D341Med (cell line): ENCODE measurements at places on chromosomes 1 and 21.
A peak's percentile ranks its signal among the peaks of the same experiment; 100 is the strongest.

- DNase-seq: no peak
Observed at GRCh38 chr1:201072922-201073321, 39.3 kb downstream of the CACNA1S start.

GRCh38 chr1:78840453-78841271 is 165.9 kb downstream of the ADGRL4 start:
- no peak for DNase-seq

GRCh38 chr1:38085666-38086330 is 39.2 kb upstream of the POU3F1 start:
- no peak for DNase-seq

DNA sequence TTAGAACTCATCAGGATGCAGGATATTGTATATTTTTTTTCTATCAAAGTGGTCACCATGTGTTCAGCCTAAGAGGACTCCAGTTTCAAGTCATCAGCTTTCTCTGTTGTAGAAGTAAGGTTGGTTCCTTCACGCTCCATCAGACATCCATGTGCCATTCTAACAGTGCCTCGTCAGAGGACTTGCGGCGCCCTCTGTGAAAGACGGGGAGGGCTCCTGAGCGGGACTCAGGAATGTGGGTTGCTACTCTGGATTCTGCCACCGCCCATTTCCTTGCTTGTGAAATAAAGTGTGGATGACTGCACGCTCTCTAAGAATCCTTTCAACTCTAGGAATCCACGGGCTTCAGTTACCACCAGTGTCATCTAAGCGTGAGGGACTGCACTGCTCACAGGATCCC is 593.5 kb downstream of the KIF26B start:
- no peak for DNase-seq

GRCh38 chr21:45011426-45011825 is 63.0 kb upstream of the ADARB1 start:
- no peak for DNase-seq

DNA sequence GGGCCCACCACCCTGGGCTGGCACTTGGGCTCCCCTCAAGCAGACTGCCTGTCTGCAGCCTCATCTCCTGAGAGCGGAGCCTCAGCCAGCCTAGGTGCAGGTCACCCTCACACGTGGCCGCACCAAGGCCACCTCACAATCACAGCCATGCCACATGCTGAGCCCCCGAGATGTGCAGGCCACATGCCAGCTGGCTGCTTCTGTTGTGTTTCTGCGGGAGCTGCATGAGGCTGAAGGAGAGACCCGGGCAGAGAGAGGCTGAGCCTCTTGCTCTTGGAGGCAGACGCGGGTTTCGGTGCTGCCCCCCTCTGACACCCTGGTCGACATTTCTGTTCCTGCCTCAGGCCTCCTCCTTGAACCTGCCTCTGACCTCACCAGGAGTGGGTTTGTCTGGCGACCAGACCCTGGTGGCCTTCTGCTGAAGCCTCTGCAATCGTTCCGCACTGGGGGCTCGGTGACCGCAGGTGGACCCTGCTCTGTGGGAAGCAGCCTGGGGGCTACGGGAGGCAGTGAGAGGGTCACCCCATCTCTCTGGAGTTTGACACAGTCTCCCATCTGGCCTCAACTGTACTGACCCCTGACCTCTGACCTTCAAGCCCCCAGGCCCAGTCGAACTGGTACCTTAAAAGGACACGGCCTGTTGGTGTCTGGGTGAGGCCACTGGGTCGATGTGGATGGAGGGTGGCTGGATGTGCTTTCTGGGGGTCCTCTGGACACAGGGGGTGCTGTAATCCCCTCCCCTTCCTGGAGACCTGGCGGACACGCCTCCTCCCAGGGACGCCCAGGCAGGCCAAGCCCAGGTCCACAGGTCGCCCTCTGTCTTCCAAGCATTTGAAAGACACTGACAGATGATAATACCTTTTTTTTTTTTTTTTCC is 13.0 kb upstream of the C1orf174 start:
- no peak for DNase-seq

DNA sequence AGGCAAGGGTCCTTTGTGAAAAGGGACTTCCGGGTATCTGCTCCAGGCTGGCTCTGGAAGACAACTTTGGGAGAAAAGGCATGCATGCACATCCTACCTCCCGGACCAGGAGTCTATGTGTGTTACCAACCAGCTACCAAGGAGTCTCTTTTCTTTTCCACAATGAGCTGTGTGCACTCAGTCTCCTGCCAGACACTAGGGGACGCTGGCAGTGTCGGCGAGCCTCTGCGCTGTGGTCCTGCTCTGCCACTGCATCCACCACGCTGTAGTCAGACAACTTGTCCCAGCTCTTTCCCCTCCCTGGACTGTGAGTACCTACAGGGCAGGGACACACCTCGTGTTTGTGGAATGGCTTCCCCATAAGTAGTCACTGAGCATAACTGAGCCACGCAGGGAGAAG is 5.1 kb upstream of the SSR2 start:
- DNase-seq: peak; percentile 88

GRCh38 chr1:24470592-24470991 is 32.0 kb upstream of the RCAN3 start:
- no peak for DNase-seq

- DNase-seq: no peak
Observed at GRCh38 chr1:244356376-244356775, 95.3 kb downstream of the ADSS2 start.

- no peak for DNase-seq
Observed at GRCh38 chr1:2590233-2591141, 3.9 kb downstream of the PRXL2B start.

DNA sequence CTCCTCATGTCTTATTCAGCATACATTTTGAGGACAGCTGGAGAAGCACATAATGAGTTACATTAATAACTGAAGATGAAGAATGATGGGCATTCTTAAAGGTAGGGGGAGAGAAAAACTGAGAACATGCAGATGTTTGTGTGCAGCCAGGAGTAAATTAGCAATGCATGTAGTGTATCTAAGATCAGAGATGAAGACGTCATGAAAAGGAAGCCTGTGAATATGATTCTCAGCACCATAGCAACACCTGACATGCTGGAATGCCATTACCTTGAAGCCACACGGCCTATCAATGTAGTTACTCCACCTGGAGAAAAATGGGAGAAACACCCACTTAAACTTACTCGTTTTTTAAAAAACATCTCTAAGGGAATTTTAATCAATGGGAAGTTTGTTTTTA is 607.1 kb downstream of the PTPRC start:
- DNase-seq: no peak

DNA sequence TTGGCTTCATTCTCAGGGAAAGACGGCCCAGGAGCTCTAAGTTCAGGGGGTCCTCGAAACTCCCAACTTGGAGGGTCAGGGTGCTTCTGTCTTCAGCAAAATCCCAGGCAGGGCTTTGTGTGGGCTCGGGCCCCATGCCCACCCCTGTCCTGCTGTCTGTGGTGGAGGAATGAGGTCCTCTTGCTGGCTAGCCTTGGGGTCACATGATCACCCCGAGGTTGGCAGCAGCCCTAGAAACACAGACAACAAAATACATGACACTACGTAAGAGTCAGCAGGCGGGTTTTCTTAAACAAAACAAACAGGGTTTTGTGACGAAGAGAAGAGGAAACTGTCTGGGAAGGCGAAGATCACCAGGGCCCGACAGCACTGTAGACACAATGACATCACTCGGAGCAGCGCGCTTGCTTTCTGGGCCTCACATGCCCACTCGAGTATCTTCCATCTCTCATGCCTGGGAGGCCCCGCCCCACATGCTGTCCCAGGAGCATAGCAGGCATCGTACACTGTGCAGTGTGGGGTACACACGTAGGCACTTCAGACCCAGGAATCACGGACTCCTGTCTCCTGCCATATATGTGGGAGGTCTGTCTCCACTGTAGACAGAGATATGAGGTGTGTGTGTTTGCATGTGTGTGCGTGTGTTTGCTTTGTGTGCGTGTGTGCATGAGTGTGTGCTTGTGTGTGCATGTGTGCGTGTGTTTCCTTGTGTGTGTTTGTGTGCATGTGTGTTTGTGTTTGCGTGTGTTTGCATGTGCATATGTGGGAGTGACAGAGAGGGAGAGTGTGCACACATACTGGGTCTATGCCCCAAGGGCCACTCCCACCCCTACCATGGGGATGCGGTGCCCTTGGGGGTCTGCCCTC is 94.7 kb downstream of the SIK1 start:
- no peak for DNase-seq

DNA sequence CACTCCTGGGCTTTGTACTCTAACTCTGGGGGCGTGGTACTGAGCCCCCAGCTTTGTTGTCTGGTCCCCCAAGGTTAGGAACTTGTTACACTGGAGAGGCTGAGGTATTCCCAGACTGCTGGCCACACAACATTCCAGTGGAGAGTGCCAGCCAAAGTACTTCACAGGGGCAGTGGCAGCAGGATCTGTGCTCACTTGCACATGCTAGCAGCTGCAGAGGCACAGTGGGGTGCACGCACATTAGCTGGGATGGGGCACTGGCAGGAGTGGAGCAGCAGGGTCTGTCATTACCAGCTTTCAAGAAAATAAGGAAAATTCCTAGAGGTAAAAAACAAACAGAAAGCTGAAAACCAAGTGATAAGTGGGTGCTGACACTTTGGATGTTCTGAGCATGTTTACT is 31.0 kb downstream of the ZNF691 start:
- no peak for DNase-seq

DNA sequence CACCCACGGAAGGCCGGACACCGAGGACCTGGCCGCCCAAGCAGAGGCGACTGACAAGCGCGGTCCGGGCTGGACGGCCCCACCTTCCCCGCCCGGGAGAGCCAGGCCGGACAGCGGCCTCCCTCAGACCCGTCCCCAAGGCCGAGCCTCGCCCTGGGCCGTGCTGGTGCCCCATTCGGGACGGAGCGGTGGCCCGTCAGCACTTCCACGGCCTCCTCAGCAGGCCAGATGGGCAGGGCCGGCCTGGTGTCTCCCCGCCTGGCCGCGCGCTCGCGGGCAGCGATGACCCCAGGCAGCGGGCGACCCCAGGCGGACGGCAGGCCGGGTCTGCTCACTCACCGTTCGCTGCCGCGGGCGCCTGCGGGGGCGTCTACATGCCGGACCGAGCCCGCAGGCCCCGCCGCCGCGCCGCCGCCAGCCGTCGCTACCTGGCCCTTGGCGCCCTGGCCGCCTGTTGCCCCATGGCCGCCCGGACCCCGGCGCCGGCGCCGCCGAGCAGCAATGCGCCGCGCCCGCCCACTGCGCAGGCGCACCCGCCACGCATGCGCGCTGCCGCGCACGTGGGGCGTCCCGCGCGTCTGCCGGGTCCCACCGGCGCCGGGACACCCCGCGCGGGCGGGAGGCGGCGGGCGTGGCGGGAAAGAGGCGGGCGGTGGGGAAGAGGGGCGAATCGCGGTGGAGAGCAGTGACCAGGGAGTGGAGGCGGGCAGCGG is at the start of gene NADK:
TSS of gene NADK (minus strand) at position 521 of the 713 bp plus-strand sequence. CDS start 13,064 bp downstream, outside the sequence.
- peak; percentile 97 for DNase-seq

DNA sequence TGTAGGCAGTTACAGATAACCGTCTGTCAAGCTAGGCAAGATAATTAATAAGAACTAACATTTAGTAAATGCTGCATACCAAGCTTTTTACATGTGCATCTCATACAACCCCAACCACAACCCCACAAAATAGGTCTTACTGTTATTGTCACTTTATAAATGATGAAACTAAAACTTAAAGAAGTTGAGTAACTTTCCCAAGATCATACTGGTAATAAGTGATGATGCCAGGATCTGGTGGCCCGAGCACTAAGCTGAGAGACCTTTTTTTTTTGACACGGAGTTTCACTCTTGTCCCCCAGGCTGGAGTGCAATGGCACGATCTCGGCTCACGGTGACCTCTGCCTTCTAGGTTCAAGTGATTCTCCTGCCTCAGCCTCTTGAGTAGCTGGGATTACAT is 1.8 kb downstream of the NCSTN start:
- no peak for DNase-seq

- no peak for DNase-seq
Observed at GRCh38 chr1:6129313-6129712, 50.8 kb downstream of the CHD5 start.

DNA sequence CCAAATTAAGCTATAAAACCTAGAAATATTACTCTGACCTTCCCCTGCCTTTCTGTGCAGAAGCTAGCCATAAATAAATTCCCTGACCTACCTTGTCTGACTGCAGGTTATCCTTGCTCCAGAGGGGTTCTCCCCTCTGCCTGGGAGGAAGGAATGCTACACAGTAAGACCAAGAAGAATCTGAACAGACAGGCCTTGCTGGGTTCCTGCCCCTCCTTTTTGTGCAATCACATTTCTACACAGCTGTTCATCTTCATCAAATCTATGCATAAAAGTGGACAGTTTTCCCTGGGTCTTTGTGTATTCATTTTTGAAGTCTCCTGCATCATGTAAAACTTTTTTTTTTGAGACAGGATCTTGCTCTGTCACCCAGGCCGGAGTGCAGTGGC is 50.6 kb downstream of the DNTTIP2 start:
- no peak for DNase-seq

DNA sequence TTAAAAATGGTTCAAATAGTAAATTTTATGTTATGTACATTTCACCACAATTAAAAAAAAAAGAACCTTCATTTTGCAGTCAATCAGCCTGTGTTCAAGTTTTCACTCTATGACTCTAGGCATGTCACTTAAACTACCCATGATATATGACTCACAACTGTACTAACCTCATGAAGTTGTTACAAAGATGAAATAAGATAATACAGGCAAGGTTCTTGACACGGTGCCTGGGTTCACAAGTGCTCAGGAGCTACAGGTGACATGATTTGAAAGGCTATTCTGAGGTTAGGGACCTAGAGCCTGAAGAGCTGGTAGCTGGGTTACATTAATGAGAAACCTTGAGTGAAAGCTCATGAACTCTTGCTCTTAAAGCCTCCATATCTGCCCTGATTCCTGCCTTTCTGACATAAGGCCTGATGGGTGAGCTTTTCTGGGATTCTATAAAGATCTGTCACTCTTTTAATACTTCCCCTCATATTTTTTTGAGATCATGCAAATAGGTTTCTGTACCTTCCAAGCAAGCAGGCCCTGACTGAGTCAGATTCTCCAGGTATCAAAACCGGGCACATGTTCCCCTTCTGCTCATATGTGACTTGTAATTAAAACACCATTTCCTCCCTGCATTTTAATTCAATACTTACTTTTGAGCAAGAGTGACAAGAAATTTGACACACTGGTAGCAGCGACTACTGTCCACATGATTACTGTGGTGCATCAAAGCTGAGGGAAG is 34.0 kb downstream of the PCSK9 start:
- DNase-seq: no peak

DNA sequence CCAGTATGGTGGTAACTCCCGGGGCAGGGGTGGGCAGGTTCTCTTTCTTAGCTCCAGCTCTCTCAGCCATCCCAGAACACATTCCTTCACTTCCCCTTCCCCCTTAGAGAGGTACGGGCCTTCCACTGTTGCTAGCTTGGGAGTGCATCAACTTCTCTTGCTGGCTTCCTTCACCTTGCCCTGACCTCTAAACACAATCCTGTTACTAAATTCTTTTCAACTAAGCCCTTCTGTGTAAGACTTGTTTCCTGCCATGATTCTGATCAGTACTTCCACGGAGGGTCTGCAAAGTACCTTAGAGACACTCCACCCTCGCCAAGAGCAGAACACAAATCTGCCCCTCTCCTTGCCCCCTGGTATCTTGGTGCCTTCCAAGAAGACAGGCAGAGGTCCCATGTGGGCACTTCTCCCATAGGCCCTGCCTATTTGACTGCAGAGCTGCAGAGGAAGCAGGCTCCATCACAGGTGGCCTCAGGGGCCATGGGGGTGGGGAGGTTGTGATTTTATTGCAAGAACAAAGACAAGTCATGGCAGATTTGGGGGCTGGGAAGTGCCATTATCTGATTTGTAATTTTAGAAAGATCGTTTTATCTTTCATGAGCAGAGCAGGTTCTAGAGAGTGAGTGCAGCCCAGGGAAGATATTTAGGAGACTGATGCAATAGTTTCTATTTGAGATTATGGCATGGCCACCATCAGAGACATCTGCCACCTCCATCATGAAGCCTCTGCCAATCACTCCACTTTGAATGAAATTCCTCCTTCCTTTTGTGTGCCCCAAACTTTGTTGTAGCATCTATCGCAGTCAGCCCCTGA is 182.5 kb upstream of the JUN start:
- no peak for DNase-seq
